Amniotic stem cell (primary cell): ENCODE measurements at places on chromosomes 1 and 21.

GRCh38 chr1:204476563-204476962, 18.0 kb downstream of the PIK3C2B start:
- DNase-seq, result no peak

DNA sequence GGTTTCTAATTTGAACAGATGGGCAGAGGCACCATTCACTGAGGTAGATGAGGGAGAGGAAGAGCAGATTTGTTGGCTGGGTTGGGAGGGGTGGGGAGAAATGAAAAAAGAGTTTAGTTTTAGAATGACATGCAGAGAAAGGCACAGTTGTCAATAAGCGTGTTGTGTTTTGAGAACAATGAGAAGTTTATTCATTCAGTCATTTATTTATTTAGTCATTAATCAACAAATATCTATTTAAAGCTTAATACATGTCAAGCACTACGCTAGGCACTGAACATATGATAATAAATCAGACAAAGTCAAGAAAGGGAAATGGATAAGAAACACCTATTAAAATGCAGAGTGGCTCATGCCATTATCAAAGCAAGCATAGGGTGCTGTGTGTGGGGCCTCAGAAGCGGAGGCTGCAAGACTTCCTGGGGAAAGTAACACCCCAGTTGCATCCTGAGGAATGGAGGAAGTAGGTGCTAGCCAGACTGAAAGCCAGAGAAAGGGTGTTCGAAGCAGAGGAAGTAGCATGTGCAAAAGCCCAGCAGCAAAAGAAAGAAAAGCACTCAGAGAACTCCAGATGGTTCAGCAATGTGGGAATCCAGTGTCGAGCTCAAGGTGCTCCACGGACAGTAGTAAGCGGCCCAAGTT, 114.1 kb downstream of the RNF220 start:
- DNase-seq, result no peak

GRCh38 chr1:181001091-181001780, 21.4 kb downstream of the STX6 start:
- no peak for DNase-seq

DNA sequence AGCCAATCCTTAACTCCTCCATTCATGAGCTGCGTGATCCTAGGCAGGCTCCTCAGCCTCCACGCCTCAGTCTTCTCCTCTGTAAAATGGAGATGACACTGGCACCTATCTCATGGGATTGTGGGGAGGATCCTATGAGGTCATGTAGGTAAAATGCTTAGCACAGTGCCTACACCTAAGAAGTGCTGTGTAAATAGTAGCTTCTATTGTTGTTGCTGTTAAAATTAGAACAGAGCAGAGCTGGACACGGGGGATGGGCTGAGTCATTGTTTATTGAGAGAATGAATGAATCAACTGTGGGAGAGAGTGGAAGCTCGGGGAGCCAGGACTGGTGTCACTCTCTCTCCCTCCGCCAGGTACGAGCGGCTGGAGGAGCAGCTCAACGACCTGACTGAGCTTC, 43.0 kb downstream of the TMCC2 start:
- DNase-seq, result no peak

GRCh38 chr1:230568008-230568407, 74.3 kb upstream of the COG2 start:
- DNase-seq, result no peak

- no peak for DNase-seq
Observed at GRCh38 chr1:209749205-209749604, 6.6 kb upstream of the TRAF3IP3 start.

GRCh38 chr1:98103617-98104285, 182.9 kb upstream of the DPYD start:
- DNase-seq, result no peak
